ENCODE measurements at places on chromosomes 16 and 17. TPM values are rescaled to one million over a fixed set of nuclear protein-coding genes. Genes with fewer than 3 reads are reported as not detected.

AANAT gene
- total RNA-seq, result not detected

KRT31 gene
- total RNA-seq, result not detected

MAPK8IP3 gene
- total RNA-seq, result 78.1 TPM

RPL13 gene
- total RNA-seq, result 3,276 TPM

EZH1 gene
- total RNA-seq, result 63.0 TPM

ANKRD40CL gene
- total RNA-seq, result 150 TPM

SBK1 gene
- total RNA-seq, result 2.5 TPM

- H3K27ac ChIP-seq, result no peak overlapping the region
- H3K36me3 ChIP-seq, result no peaks in the 10 kb centered on the region
- no peak overlapping the region for H3K4me3 ChIP-seq
- H3K27me3 ChIP-seq, result no peaks in the 10 kb centered on the region
These were observed 10.6 kb downstream of the TCF25 start for GRCh38 chr16:89884041-89884421.

- no peak for DNase-seq
- H3K27me3 ChIP-seq, result no peaks in the 10 kb centered on the region
- H3K4me3 ChIP-seq, result no peak overlapping the region
- H3K27ac ChIP-seq, result no peak overlapping the region
- H3K4me1 ChIP-seq, result peaks cover 5% of the 10 kb centered on the region
These were observed 2.3 kb downstream of the SOX15 start for GRCh38 chr17:7587420-7588151.

- H3K4me1 ChIP-seq, result no peaks in the 10 kb centered on the region
- H3K27me3 ChIP-seq, result no peaks in the 10 kb centered on the region
- H3K36me3 ChIP-seq, result no peaks in the 10 kb centered on the region
- H3K27ac ChIP-seq, result no peak overlapping the region
These were observed 617 bp upstream of the CCR7 start for GRCh38 chr17:40565769-40566409.

GRCh38 chr17:42312285-42313130 is 24.2 kb downstream of the STAT5A start:
- H3K27me3 ChIP-seq, result no peaks in the 10 kb centered on the region
- H3K27ac ChIP-seq, result peak overlapping the region; percentile 79
- DNase-seq, result peak; percentile 84
- no peaks in the 10 kb centered on the region for H3K36me3 ChIP-seq
- H3K4me3 ChIP-seq, result peak overlapping the region; percentile 27

GRCh38 chr16:85082173-85083050 is 29.9 kb downstream of the CIBAR2 start:
- no peaks in the 10 kb centered on the region for H3K27me3 ChIP-seq
- DNase-seq, result no peak
- peak overlapping the region; percentile 25 for H3K27ac ChIP-seq
- no peaks in the 10 kb centered on the region for H3K4me1 ChIP-seq
- H3K36me3 ChIP-seq, result no peaks in the 10 kb centered on the region

GRCh38 chr17:44795928-44796327 is 34.2 kb downstream of the GJC1 start:
- no peaks in the 10 kb centered on the region for H3K36me3 ChIP-seq
- H3K27me3 ChIP-seq, result no peaks in the 10 kb centered on the region
- no peaks in the 10 kb centered on the region for H3K4me1 ChIP-seq
- no peak overlapping the region for H3K27ac ChIP-seq
- H3K4me3 ChIP-seq, result no peak overlapping the region

GRCh38 chr17:67993153-67993997 is 2.9 kb downstream of the C17orf58 start:
- no peaks in the 10 kb centered on the region for H3K27me3 ChIP-seq
- H3K4me3 ChIP-seq, result peak overlapping the region; percentile 93
- no peaks in the 10 kb centered on the region for H3K4me1 ChIP-seq
- H3K27ac ChIP-seq, result peak overlapping the region; percentile 98
- peak; percentile 88 for DNase-seq

DNA sequence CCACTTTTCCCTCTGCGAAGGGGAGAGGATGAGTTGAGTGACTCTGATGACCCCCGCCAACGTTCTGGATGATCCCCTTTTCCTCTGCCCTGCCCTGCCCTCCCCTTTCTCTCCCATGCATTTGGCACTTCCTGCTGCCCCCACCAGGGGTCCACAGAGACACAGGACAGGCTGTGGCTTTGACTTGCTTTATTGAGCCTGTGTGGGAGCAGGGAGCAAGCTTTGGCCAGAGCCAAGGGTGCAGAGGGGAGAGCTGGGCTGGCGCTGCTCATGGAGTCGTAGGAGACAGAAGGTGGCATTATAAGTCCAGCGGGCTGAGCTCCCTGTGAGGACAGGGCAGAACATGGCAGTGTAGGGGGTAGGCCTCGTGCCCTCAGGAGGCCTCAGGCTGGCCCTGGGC is 1.6 kb downstream of the PPY start:
- no peak for DNase-seq
- H3K27me3 ChIP-seq, result no peaks in the 10 kb centered on the region
- no peak overlapping the region for H3K27ac ChIP-seq
- no peak overlapping the region for H3K4me3 ChIP-seq
- no peaks in the 10 kb centered on the region for H3K36me3 ChIP-seq

DNA sequence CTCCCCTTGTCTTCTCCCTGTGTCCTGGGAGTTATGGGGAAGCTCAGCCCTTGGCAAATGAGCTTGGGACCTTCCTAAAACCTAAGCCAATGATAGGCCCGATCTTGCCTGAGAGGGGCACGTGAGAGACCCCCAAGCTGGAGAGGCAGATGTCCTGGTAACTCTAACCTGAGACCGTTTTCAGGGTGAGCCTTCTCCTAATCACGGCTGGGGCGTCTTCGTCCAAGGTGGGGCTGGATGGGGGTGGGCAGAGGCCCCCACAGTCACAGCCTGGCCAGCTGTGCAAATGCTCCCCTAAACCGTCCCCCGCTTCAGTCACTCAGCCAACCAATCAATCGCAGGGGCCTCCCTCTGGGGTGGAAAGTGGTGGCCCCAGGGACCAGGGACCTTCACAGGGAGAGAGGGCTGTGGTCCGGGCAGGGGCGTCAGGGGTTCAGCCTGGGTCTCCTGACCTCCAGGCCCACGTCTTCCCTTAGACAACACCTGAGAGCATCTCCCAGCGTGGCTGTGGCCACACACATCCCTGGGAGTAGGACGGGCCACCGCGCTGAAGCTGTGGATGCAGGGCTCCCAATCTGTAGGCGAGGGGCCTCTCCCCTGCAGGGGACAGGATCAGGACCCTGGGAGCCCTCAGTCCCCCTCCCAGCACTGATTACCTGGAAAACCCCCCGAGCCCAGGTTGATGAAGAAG is 30.6 kb downstream of the ACTG1 start:
- no peaks in the 10 kb centered on the region for H3K27me3 ChIP-seq
- H3K27ac ChIP-seq, result no peak overlapping the region
- peaks cover 38% of the 10 kb centered on the region for H3K4me1 ChIP-seq

GRCh38 chr16:85582229-85582991 is 30.7 kb upstream of the GSE1 start:
- no peaks in the 10 kb centered on the region for H3K27me3 ChIP-seq
- no peaks in the 10 kb centered on the region for H3K36me3 ChIP-seq
- DNase-seq, result no peak
- H3K4me3 ChIP-seq, result no peak overlapping the region

GRCh38 chr16:31496670-31497069 is 11.5 kb downstream of the RUSF1 start:
- no peaks in the 10 kb centered on the region for H3K27me3 ChIP-seq
- no peak overlapping the region for H3K4me3 ChIP-seq
- H3K4me1 ChIP-seq, result no peaks in the 10 kb centered on the region
- H3K36me3 ChIP-seq, result no peaks in the 10 kb centered on the region
- no peak for DNase-seq

GRCh38 chr16:77690416-77690815 is 31.9 kb upstream of the NUDT7 start:
- no peaks in the 10 kb centered on the region for H3K36me3 ChIP-seq
- no peaks in the 10 kb centered on the region for H3K27me3 ChIP-seq
- H3K4me3 ChIP-seq, result no peak overlapping the region
- H3K4me1 ChIP-seq, result no peaks in the 10 kb centered on the region

DNA sequence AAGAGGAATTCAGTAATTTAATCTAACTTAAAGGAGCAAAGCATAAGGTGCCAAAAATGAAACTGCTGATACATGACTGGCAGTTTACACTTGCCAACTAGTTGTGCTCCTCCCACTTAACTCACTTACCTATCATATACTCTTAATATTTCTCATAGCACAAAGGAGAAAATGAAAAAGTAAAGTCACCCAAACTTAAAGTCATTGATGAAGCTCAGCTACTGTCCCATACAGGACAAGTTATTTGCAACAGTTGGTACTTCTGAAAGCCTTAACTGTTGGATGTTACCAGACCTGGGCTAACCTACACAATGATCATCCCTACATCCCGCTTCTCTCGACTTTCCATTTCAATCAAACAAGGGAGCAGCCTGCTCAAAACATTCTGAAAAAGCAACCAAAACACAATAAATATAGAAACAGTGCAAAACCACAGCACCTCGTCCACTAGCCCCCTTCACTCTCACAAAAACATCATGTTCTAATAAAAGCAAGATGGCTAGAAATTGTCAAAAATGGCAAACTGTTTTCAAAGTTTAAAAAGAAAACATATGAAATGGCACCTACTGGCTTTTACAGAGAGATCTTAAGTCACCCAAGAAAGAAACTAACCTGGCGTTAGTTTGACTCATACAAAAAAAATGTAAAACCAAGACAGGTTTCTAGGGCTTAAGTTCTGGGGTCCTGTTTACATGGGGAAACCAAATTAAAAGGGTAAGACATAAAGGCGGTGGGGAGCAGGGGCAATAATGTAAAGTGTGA is 868 bp downstream of the MED13 start:
- H3K27ac ChIP-seq, result peak overlapping the region; percentile 98
- no peaks in the 10 kb centered on the region for H3K27me3 ChIP-seq
- H3K4me1 ChIP-seq, result peaks cover 6% of the 10 kb centered on the region
- peaks cover 5% of the 10 kb centered on the region for H3K36me3 ChIP-seq

DNA sequence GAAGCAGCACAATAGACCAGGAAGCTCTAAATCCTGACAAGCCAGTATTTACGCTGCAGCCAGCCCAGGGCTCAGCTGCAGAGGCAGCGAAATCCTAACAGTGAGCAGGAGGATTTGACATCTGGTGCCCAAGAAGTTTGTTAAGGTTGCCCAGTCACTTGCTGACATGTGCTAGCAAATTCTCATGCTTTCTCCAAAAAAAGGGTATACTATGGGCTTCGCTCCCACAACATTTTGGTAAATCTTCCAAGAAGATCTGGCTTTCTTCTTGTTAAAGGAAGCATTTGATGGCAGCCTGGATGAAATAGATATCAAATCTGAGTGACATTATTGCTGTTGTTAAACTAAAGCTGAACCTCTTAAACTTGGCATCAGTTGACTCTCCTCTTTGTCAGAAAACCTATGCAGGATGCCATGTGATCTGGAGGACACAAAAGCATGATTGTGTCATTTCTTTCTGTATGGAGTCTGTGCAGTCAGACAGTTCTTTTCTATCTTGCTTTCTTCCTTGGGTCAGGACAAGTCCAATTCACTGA is 949.7 kb upstream of the RBFOX1 start:
- H3K4me3 ChIP-seq, result no peak overlapping the region
- no peaks in the 10 kb centered on the region for H3K4me1 ChIP-seq
- no peak for DNase-seq
- H3K27me3 ChIP-seq, result no peaks in the 10 kb centered on the region
- no peak overlapping the region for H3K27ac ChIP-seq

DNA sequence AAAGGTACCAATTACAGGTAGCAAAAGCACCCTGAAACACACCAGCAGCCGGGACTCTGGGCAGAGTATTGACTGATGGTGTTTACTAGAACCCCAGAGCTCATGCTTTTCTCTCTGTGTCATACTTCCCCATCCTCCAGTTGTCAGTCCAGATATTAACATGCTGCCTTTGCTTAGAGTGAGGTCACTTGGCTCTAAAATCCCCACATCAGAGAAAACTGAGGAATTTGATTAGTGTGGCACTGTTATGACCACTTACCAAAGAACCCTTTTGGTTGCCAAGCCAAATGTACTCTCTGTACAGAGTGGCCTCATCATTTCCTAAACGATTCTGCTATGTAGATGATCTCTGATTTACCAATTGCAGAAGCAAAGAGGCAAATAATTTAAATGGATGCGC is 80.4 kb downstream of the ABCC12 start:
- H3K27ac ChIP-seq, result no peak overlapping the region
- H3K36me3 ChIP-seq, result no peaks in the 10 kb centered on the region
- H3K4me3 ChIP-seq, result no peak overlapping the region
- H3K4me1 ChIP-seq, result no peaks in the 10 kb centered on the region
- no peak for DNase-seq
- no peaks in the 10 kb centered on the region for H3K27me3 ChIP-seq

DNA sequence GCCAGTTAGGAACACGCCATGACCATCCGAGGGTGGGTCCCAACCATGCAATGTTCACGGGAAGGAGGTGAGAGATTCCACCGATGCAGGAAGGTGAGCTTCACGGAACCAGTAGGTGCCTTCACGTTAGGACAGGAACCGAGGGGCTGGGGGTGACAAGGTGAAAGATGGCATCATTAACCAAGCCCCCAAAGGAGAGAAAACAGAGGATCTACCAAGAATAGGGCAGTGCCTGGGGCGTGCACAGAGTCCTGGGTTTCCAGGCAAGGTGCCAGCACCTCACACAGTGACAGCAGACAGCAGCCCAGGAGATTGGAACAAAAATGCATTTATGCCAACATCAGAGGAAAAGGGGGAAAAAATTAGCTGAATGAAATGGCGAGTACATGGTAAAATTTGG is 137.9 kb downstream of the GSG1L start:
- H3K4me1 ChIP-seq, result no peaks in the 10 kb centered on the region
- H3K27ac ChIP-seq, result no peak overlapping the region
- H3K36me3 ChIP-seq, result no peaks in the 10 kb centered on the region

- H3K4me1 ChIP-seq, result no peaks in the 10 kb centered on the region
- H3K27me3 ChIP-seq, result no peaks in the 10 kb centered on the region
- no peak overlapping the region for H3K4me3 ChIP-seq
These were observed 356.0 kb upstream of the KIF2B start for GRCh38 chr17:53466733-53467132.

DNA sequence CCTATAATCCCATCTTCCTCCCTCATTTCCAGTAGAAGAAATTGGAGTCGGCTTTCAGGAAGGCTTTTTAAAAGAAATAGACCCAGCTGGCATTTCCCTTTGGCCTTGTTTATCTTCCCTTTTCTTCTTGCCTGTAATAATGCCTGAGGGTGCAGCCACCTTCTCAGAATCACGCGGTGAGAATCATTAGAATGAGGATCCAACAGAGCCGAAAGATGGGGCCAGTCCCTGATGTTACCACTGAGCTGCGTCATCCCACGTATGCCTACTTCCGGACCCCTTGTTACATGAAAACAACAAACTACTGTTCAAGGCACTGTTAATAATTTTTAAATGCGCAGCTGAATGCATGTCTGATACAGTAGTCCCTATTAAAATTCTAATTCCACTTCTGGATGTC is 24.1 kb downstream of the SDR42E1 start:
- no peaks in the 10 kb centered on the region for H3K36me3 ChIP-seq
- H3K27me3 ChIP-seq, result no peaks in the 10 kb centered on the region

DNA sequence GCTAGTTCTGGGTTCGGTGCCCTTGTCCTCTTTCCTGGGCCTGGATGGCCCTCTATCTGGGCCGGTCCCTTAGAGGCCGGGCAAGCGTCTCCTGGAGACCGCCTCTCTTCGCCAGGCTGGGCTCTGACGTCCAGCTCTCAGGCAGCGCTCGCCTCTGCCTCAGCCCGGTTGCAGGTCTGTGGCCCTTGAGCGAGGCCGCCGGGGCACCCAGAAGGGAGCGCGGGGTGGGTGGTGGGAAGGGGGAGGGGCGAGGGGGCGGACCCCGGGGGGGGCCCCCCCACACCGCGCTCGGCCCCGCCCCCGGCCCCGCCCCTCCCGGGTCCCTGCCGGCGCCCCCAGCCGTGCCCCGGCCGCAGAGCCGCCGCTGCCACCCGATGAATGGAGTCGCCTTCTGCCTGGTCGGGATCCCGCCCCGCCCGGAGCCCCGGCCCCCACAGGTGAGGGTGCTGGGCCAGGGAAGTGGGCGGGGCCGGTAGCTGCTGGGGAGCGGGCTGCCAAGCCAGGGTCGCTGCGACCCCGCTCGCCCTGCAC is at the start of gene ARHGAP23:
Gene ARHGAP23, plus strand, starts transcription at position 353 of the 531 bp plus-strand sequence. Its CDS starts 22 bp downstream, at position 375.
- H3K4me1 ChIP-seq, result no peaks in the 10 kb centered on the region
- H3K4me3 ChIP-seq, result peak within 1 kb of the TSS; percentile 70
- H3K27me3 ChIP-seq, result no peaks in the 10 kb centered on the region
